ENCODE measurements at places on chromosomes 3 and 15.

DNA sequence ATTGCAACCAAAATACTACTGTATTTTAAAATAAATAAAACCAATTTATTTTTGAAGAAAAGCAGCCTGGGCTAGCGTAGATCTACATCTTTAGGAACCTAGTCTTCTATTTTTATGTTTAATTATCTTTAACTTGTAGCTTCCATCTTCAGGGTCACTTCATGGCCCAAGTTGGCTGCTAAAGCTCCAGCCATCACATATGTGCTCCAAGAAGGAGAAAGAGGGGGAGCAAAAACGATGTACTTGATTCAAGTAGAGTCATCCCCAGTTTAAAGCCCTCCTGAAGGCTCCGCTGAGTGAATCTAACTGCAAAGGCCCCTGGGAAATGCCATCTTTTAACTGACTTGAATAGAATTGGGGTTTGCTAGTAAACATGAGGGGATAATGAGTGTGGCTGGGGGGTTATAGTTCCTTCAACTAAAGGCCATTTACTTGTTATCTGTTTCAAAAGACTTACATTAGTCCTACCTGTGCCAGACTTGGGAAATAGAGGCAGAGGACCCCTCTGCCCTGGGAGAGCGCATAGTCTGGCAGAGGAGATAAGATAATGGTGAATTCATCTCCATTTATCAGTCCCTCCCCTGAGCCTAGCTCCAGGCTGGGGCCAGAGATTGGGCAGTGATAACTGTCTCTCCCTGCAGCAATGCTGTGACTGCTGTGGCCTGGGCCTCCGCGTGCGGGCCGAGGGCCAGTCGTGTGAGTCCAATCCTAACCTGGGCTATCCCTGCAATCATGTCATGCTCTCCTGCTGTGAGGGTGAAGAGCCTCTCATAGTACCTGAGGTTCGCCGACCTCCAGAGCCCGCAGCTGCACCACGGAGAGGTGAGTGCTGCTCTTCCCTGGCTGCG, 64.6 kb downstream of the FBLN2 start:
- DNase-seq, result no peak

DNA sequence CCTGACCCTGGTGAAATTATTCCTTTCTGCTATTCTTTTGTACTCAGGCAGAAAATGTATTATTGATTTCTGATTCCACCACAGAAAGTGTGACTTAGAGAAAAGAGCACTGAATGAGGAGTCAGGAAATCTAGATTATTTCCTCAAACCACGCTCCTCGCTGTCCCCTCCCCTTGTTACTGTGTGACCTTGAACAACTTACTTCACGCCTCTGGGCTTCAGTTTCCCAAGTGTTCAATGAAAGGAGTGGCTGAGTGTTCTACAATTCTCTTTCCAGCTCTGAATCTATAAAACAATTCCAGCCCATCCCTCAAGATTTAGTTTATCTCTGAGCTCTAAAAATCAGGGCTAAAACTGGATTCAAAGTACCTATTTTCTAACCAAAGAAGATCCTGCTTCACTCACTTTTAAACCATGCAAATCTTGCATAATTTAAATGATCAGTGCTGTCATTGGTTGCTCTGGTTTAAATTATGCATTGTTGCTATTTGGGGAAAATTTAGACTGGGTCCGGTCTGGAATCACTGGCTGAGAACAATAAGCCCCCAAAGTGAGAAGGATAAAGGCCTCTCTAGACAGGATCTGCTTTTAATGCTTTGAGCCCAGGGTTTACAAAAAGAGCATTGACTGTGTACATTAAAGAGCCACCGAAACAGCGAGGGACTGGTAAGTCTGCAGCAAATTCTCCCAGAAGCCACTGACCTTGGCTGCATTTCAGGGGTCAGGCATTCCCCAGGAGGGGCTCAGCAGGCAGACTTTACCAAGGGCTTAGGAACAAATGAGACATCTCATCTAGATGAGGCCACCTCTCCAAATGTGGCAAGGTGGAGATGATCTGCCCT, 3.2 kb downstream of the TNIK start:
- DNase-seq, result no peak

- DNase-seq, result no peak
Observed at GRCh38 chr3:14203521-14204079, 25.0 kb downstream of the LSM3 start.

DNA sequence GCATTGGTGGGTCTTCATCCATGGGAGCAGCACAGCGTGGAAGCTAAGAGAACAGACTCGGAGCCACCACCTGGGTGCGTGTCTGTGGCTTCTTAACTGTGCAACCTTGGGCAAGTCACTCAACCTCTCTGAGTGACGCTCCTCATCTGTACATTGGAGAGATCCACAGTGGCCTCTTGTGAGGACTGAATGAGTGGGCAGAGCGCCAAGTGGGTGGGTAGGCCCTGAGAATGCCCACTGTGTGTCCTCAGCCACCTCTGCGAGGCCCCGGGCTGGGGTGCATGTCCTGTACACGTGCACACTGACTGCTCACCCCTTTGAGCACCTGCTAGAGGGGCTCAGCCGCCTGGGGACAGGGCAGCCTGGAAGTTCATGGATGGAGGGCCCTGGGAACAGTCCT, 99.6 kb upstream of the PRR23E start:
- DNase-seq, result no peak

DNA sequence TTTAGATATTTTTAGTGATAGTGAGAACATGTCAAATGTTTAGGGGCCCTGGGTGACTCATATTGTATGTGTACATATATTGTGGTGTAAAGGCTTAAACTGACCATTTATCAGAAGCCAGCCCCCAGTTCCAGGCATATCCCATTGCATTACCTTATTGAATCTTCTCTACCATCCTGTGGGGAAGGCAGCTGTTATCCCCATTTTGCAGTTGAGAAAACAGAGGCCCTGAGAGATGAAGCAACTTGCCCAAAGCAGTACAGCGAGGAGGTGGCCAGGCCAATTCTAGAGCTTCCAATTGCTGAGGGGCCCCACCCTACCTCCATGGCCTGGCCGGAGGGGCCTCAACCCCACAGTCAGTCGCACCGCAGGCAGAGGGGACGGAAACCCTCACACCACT, 47.9 kb downstream of the ZNF710 start:
- no peak for DNase-seq

GRCh38 chr3:132981719-132982118, 56.5 kb upstream of the TMEM108 start:
- DNase-seq, result no peak

DNA sequence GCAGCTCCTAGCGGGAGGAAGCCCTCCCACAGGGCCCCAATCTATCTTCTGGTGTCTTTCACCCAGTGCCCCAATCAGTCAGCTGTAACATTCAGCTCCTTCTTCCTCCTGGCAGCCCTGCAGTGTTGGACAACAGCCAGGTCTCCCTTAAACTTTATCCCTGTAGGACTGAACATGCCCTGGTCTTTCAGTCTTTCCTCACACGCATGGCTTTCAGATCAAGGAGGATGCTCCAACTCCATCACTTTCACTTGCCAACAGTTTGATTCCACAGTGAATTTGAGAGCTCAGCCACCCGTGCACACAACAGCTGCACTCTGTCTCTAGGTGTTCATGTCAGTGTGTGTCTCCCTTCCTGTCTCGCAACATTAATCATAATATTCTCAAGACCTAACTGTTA, 28.5 kb upstream of the LRRC34 start:
- no peak for DNase-seq

- DNase-seq, result no peak
Observed at GRCh38 chr3:42430781-42431532, 20.5 kb upstream of the LYZL4 start.

DNA sequence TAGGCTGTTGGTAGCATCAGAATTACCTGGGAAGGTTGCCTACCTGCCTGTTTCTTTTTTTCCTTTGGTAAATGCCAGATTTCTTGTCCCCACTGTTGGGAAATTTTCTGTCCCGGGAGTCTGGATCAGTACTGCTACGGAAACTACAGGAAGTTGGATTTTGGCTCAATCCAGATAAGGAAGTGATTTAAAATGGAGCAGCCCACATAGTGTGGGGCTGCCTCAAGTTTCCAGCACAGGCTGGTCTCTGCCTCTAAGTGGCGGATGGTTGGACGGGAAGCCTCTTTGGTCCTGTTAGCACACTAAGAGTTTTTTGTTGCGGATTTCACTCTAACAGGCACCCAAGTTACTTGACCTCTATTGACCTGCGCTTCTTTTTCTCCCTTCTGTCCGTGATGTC, 54.7 kb downstream of the EEFSEC start:
- no peak for DNase-seq

DNA sequence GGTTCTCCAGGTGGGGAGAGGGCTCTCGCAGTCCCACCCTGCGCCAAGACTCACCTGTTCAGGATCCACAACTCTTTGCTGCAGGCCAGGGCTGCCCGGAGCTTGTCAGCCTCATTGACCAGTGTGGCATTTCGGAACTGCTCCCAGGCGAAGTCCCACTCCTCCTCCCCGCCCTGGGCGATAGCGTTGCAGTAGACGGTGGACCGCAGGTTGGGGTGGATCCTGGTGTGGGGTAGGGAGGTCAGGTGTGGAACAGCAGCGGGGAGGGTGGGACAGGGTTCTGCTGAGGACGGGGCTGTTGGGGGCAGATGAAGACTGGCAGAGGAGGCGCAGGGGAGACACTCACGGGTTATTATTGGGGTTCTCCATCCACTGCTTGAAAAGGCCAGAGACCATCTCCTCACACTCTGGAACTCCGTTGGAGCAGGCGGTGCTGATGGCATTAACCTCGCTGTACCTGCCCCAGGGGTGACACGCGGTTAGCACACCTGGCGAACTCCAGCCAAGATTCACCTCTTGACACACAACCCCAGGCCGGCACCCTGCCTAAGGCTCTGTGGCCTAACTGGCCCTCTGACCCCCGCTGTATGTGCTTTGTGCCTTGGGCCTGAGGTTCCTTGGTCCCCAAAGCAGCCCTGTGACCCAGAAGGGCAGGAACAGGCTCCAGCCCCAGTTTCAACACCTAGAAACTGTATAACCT, 16.1 kb downstream of the MESP2 start:
- no peak for DNase-seq

- peak; percentile 21 for DNase-seq
Observed at GRCh38 chr3:157119369-157119951, 40.5 kb downstream of the CCNL1 start.

GRCh38 chr3:10344147-10344943, 23.4 kb upstream of the SEC13 start:
- DNase-seq, result no peak

GRCh38 chr15:86526938-86527690, 447.4 kb downstream of the AGBL1 start:
- no peak for DNase-seq

DNA sequence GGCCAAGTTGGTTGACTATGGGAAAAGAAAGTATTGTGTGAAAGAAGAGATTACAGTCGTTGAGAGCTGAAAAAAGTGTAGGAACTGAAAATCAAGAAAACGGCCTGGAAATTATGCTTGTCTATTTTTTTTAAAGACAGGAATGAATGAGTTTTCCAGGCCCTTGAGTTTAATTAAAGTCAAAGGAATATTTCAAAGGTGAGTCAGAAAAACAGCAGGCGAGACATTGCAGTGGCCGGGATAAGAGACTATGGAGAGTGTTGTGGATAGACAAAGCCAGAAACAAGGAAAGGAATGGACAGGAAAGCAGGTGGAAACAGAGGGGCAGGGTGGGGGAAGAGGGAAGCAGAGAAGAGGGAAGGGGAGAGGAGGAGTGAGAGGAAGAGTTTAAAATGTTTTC, 275.1 kb upstream of the LRTM1 start:
- no peak for DNase-seq

DNA sequence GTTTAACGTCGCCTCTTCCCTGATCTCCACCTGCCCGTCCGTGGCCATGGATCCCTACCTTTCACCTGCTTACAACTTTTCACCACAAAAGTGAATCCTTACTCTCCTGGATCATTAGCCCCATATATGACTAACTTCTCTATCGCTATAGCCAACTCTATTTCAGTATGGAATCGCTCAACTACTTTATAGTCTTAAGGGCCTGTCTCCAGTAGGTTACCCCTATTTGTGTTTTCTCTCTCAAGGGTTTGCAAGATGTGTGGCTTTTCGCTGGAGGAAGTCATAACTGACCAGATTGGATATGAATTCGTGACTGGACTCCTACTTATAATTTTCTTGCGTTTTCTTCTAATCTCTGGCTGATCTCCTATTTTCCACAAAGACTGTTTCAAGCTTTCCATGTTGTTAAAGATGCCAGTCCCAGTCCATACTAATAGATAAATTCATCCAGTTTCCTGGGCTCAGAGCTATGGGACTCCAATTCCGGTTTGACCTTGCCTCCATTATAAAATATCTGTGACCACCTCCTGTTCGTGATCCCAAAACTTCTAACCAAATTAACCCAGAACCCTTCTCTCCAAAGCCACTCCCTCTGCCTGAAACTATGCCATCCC, 1.3 kb upstream of the STAG1 start:
- DNase-seq, result no peak

DNA sequence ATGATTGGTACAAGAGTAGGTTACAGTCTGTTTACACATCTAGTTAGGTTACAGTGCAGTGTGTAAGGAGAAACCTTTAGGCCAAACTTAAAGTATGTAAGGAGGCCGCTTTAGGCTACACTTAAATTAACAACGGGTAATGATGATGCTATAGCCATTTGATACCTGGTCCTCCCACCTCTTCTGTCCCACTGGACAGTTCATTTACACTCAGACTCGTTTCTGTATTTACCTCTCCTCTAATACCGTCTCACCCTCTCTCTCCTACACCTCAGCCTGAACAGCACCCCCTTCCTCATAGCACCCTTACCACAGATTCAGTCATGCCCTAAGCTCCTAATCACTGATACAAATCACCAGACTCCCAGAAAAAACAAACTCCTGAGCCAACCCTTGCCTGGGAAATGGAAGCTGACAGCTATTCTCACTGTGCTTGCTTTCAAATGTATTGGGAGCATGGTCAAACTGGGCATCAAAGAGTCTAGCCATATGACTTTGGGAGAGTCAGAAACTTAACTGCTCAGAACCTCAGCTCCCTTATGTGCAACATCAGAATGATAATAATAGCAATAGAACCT, 241.3 kb upstream of the SETMAR start:
- no peak for DNase-seq

All from NK-92 treated with Interleukin-12 subunit alpha and Interleukin-12 subunit beta, amount 100 ng/mL, for 24 hours (cell line).